ENCODE measurements at places on chromosomes 6 and 20.

- DNase-seq: no peak
Measured at GRCh38 chr6:94623586-94623985, 953.7 kb upstream of the MANEA start.

DNA sequence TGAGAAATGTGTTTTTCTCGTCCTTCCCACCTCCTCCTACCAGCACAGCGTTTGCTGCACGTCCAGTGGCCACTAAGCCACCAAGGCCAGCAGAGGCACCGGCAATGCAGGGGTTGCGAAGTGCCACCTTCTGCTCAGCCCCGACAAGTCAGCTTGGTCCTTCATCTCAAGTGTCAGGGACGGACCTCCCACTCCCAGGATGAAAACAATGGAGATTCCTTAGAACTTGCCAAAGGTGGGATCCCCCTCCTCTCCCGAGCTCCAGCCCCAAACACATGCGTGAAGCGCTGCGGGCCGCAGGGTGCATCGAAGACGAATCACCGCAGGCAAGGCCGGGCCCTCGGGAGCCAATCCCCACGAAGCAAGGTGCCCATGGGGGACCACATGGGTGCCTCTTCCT is 60.8 kb downstream of the WDR27 start:
- no peak for DNase-seq

DNA sequence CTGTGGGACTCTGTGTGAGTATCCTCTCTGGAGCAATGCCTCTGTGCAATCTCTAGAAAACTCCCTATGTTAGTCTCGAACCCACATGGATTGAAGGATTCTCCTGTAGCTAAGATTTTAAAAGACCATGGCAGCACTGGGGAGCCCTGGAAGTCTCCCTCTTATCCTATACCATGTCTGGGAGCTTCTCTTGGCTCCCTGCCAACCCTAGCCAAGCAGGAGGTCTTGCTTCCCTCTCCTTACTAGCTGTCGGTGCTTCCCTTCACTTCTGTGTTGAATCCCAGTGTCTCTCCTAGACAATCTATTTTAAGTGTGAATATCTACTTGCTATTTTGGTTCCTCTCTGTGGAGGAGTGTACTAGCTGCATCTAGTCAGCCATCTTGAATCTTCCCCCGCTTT is 118.8 kb upstream of the NRN1 start:
- no peak for DNase-seq

- DNase-seq: no peak
Measured at GRCh38 chr6:94736236-94736635, 841.1 kb upstream of the MANEA start.

GRCh38 chr6:47485083-47485482 is 7.5 kb downstream of the CD2AP start:
- no peak for DNase-seq
